ENCODE measurements at places on chromosomes 3 and 15.

- DNase-seq, result no peak
Measured at GRCh38 chr15:83268147-83268546, 16.3 kb downstream of the BNC1 start.

GRCh38 chr3:76873532-76874242, 166.2 kb upstream of the ROBO2 start:
- DNase-seq, result no peak

DNA sequence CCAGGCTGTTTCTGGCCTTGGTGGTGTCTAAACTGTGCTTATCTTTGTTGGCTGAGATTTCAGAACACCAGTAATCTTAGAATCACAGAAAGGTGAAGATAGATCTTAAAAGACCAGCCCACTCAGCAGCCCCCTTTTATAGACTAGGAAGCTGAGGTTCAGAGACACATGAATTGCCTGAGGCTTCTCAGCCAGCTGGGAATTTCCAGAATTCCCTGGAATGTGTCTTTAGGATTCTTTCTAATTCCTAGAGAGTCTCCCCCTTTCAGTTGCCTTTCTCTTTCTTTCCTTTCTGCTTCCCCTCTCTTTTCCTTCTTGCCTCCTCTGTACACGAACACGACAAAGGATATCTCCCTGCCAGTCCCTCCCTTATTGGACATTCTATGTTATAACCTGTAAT, 19.5 kb downstream of the ANKUB1 start:
- no peak for DNase-seq

DNA sequence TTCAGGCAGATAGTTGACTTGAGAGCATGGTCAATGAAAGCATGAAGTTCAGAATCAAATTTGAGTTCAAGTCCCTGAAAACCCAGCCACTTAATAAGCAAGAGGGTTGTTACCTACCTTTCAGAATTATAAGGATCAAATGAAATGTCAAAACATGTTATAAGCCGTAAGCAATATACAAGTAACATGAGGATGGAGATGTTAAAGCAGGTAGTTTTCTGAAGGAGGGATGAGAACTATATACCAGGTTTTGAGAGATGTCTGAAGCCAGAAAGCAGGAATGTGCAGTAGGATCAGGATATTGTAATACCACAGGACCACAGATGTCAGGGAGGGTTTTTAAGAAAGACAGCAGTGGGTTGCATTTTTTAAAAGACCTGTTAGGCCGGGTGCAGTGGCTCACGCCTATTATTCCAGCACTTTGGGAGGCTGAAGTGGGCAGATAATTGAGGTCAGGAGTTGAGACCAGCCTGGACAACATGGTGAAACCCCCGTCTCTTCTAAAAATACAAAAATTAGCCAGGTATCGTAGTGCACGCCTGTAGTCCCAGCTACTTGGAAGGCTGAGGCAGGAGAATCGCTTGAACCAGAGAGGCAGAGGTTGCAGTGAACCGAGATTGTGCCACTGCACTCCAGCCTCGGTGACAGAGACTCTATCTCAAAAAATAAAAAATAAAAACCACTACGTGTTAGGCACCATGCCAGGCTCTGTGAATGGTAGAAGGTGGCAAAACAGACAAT, 6.9 kb upstream of the EIF3J start:
- no peak for DNase-seq

DNA sequence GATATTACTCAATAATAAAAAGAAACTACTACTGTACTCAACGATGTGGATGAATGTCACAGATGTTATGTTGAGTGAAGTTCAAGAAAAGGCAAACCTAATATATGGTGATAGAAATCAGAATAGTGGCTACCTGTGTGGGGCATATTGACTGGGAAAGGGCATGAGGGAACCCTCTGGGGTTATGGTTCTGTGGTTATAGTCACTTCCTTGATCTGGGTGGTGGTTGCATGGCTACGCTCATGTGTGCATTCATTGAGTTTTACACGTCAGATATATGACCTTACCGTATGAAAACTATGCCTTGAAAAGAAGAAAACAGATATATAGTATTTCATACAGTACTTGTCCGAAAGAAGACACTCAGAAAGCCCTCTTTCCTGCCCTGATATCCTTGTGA, 331.0 kb upstream of the LRRFIP2 start:
- DNase-seq, result no peak

DNA sequence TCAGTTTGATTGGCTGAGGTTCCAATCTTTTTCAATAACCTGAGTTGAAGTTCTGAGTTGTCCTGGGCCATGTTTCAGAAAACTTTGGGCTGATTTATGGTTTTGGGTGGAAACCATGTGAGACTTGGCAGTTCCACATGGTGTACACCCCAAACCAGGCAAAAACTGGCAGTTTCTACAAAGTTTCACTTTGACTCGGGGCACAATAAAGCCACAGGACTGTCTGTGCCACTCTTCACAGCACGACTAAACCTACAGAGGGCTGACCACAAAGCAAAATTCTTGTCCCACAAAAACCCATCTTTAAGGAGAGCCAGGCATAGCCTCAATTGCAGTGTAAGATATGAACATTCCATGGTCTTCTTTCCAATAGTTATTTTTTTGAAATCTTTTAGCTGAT, 155.0 kb downstream of the DUT start:
- DNase-seq, result no peak

DNA sequence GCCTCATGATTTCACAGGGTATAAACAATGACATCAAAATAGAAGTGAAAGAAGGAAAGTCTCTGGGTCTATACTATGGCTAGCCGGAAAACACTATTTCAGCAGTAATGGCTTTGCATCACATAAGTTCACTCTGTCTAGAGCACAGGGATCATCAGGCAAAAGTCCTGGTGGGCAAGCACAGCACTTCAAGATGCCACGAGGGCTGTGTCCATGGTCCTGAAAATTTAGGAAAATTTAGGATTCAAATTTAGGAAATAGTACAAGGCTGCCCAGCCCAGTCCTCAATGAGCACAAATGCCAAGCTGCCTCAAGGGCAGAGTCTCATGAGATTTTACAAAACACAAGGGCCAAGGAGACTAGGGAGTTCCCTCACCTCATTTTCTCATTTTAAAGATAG, 54.1 kb downstream of the RORA start:
- DNase-seq, result no peak

- DNase-seq, result no peak
Measured at GRCh38 chr15:33871980-33872379, 96.3 kb upstream of the CHRM5 start.

- DNase-seq, result no peak
Measured at GRCh38 chr15:41790169-41790568, 15.9 kb downstream of the MAPKBP1 start.

GRCh38 chr3:69746119-69746518, 6.9 kb downstream of the MITF start:
- DNase-seq, result no peak

GRCh38 chr15:40081691-40082194, 26.9 kb downstream of the BMF start:
- no peak for DNase-seq

DNA sequence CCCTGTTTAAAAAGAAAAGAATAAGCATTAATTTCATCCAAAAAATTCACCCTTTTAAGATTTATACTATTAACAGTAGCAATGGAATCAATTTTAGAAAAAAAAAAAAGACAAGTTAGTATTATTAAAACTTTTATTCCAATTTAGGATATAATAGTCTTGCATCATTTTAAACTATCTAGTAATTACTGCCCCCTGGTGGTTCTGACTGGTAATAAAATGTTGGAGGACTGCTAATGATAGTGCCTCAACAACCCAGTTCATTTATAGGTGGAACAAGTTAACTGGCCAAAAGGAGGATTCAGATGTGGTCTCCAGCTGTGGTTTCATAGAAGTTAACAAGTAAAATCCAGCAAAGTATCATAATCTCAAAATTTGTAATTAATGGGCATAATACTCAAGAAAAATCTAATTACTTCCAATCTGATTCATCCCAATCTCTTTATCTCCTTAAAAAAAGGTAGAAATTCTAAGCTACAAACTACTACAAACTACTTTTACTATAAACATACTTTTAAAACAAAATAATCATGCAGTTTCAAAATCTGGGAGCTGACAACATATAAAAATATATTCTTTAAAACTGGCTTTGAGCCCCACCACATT, 30.7 kb upstream of the WDR49 start:
- no peak for DNase-seq

- DNase-seq, result no peak
Measured at GRCh38 chr15:66842710-66843441, 140.8 kb downstream of the SMAD6 start.

DNA sequence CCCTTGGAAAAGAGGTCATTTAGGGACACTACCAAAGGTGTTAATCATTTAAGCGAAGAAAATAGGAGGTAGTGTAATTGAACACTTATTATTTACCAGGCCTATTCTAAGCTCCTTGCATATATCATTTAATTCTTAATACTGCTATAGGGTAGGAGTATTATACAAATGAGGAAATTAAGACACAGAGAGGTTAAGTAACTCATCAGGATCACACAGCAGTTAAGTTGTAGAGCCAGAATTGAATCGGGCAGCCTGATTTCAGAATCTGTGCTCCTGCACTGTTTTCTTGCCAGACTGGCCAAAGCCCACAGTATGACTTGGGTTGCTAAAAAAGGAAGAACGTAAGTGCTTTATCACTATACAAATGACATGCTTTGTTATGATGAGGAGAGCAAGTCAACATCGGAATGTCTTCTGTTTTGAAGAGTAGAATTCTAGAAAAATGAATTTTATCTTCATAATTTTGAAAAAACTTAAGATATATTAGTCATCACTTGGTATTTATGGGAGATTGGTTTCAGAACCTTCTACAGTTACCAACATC, 31.4 kb downstream of the HPS3 start:
- no peak for DNase-seq

DNA sequence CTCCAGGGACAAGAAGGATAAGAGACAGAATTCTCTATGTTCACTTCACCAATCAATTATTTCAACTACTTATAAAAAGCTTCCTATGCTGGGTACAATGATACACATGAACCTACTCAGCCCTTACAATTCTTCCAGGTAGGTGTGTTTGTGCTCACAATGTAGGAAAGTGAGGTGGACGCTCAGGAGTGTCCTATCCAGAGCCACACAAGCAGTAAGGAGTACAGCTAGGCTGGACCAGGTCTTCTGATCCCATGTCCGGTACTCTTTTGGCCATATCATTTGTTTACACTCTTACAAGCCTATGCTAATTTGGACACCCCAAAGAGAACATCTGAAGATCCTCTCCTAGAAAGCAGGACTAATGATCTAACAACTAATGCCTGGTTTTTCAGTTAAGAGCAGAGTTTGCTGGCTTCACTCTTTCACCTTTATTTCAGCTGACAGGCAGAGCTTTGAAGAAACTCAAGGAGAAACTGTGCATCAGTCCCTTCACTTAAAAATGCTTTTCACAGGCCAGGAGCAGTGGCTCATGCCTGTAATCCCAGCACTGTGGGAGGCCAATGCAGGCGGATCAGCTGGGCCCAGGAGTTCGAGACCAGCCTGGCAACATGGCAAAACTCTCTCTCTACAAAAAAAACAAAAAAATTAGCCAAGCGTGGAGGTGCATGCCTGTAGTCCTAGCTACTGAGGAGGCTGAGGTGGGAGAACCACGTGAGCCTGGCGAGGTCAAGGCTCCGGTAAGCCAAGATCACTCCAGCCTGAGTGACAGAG, 27.5 kb downstream of the IGF2BP2 start:
- no peak for DNase-seq

- DNase-seq, result no peak
Measured at GRCh38 chr3:45333549-45333948, 54.8 kb upstream of the LARS2 start.

GRCh38 chr15:73560501-73561117, 72.6 kb downstream of the NPTN start:
- no peak for DNase-seq

DNA sequence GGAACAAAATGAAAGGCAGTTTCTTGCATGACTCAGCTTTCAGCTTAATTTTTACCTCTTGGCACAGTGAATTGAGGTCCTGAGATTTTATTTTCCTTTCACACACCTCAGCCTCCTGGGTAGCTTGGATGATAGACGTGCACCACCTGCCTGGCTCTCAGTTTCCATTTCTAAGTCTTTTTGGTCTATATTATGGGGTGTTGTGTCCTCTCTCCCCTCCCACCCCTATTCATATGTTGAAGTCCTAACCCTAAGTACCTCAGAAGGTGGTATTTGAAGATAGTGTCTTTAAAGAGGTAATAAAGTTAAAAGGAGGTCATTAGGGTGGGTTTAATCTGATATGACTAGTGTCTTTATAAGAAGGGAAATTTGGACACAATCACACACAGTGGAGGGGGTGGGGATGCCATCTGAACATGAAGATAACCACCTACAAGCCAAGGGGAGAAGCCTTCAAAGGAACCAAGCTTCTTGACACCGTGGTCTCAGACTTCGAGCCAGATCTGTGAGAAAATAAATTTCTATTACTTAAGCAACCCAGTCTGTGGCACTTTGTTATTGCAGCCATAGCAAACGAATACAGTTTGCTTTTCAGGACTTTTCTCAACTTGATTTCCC, 85.2 kb downstream of the STRIT1 start:
- no peak for DNase-seq

DNA sequence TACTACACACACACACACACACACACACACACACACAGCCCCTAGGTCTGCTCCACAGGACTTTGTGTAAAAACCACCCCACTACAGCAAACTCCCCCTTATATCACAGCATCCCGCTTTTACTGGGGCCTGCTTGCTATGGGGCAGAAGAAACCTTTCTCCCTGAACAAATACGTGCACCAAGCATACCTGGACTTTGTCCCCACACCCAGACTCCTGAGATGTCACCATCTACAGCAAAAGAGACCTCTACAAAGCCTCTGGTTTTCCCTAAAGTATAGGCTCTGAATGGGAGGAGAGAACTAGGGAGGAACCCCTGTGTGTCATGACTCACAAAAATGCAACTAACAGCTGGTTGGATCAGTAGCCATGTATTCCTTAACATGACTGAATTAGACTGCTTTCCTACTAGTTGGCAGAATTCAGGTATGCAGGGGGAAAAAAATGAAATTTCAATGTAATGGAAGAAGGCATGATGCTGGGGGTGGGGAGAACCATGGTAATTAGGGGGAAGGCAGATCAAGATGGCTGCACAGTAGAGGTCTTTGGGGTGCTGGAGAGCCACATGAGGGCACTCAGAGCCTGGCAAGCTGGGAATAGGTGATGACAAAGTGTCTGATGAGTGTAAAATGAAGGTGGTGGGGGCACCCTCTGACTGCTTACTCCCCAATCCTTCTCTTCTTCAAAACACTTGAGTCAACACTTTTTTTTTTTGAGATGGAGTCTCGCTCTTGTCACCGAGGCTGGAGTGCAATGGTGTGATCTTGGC, 45.9 kb downstream of the DAPK2 start:
- no peak for DNase-seq

GRCh38 chr3:52315006-52315405, 1.1 kb upstream of the DNAH1 start:
- DNase-seq, result no peak

Data from activated naive CD4-positive, alpha-beta T cell (primary cell).